ENCODE measurements at places on chromosomes 2 and 18.

- peak; percentile 5 for DNase-seq
These were observed 820.0 kb upstream of the NXPH2 start for GRCh38 chr2:139600166-139600565.

GRCh38 chr2:17899871-17900270, 21.4 kb downstream of the KCNS3 start:
- no peak for DNase-seq

GRCh38 chr2:166351319-166351718, 24.4 kb downstream of the SCN9A start:
- DNase-seq: no peak

DNA sequence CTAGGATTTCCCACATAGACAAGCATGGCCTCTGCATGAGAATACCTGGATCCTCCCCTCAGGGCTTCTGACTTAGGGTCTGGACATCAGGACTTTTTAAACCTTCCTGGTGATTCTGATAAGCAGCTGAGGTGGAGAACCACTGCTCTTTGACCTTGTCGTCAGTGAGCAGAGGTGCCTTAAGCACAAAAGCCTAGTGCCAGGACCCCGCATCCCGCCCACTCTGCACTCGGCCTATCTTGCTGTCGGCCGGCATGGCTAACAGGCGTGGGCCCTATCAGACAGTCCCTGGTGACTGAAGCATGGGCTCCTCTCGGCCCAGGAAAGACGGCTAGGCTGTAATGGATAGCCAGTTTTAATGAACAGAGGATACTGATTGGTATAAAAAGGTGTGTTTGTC, 6.2 kb downstream of the ANKRD23 start:
- no peak for DNase-seq

- DNase-seq: no peak
These were observed 37.1 kb downstream of the FBLN7 start for GRCh38 chr2:112175333-112175732.

- DNase-seq: no peak
These were observed 22.4 kb downstream of the TET3 start for GRCh38 chr2:74007121-74007520.

DNA sequence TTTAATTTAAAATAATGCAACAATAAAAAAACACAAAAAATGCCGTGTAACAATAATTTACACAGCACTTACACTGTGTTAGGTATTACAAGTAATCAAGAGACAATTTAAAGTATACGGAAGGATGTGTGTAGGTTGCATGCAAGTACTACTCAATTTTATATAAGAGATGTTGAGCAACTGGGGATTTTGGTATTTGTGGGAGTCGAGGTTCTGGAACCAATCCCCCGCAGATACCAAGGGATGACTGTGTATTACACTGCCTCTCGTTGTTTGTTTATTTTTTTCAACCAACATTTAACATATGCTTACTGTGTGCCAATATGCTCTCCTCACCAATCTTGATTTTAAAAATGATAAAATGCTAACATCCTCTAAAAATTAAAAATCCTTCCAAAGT, 24.8 kb downstream of the MAP3K2 start:
- DNase-seq: no peak

DNA sequence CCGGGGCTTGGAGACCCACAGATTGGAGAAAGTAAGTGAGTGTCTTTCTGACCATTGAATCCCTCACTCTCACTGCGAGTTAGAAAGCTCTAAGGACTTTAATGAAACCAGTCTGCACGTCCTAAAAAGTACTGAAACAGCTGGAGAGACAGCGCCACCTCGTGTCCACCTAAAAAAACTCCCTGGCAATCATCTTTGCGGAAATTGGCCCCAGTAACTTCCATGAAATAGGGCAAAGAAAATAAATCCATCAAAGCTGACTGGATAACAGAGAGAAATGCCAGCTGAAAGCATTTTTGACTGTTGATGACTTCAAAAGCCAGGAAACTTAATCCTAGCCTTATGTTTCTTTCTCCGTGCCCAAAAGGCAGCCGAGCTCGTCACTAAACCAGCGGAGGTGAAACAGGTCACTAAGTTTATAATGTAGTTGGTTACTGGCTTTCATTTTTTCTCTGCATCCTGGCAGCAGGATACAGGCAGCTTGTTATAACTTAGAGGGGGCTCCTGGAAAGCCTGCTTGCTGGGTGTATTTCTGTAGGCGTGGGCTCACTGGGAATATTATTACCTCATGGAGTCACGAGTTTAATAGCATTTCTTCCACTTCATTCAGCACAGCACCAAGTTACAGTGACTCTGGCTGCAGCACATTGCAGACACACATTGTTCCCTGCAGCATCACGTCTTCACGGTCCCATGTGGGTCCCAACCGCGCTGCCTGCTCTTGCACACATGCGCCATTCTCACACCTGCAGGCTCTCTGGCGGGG, 266.5 kb downstream of the HRH4 start:
- DNase-seq: peak; percentile 72

GRCh38 chr2:227707390-227707789, 10.4 kb downstream of the SLC19A3 start:
- DNase-seq: no peak

DNA sequence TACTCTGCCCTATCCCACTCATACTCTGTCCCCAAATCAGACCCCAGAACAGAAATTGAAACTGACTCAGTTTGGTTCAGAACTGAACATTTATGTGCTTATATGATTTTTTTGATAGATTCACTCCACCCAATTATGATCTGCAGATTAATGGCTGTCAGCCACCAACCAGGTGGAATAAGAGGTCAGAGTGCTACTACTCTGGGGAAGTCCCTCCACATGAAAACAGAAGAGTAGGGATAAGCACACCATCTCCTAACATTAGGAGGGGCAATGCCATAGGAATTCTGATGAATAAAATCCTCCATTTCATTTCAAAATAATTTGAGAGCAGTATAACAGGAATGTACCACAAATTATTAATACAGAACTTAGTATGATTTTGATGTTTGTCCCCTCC, 36.3 kb upstream of the UGP2 start:
- no peak for DNase-seq

GRCh38 chr18:28147674-28148171, 29.2 kb downstream of the CDH2 start:
- DNase-seq: no peak

- no peak for DNase-seq
These were observed 25.1 kb downstream of the MARCHF7 start for GRCh38 chr2:159737292-159737916.

DNA sequence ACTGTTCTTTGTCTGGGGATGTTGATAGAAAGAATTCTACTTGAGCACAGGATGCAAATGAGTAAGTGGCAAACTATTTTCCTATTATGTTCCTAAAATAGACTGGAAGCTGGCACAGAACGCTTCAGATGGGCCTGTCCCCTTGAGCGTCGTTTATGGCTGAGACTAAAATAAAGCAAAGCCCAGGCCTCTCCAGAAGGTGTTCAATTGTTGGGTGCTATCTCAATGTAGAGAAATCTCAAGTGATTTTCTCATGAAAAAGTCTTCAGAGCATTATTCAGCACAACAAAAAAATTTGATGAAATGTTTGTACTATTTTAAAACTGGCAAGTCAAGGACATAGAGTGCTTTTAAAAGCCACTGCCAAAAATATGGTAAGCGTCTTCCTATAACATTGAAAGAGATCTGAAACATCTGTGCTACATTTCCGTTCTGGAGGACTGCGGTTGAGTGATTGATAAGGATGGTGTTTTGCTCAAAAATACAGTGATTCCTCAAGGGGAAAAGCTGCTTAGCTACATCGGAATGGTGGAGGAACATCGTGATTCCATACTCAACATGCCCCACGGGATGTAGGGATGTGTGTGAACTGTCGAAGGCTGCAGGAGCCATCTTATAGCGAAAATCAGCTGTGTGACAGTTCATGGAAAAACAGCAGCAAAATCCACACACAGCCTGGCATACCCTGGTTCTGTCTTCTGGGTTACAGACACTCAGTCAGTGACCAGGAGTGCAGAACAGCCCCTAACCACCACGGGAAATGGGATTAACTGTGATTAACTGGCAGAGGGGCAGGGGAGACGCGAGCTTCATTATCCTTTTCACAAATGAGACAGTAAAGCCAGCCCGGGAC, 10.4 kb upstream of the LRRFIP1 start:
- no peak for DNase-seq

DNA sequence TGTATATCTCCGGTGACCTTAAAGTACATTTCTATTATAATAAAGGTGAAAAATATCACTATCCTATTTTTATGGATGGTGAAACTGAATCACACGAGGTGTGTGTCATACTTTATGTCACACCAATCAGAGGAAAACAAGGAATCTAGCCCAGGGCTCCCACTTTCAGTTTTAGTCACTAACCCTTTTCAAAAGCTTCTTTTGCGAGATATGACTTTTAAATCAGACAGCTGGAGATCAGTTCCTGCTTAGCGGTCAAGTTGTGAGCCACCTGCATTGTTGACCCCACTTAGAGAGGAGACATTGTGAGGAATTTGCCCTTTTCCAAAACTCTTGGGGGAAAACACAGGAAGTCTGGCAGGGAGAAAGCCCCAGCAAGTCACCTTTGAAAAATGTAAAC, 70.5 kb downstream of the CPS1 start:
- no peak for DNase-seq

- DNase-seq: no peak
These were observed 396.0 kb downstream of the ERBB4 start for GRCh38 chr2:212142631-212143030.

DNA sequence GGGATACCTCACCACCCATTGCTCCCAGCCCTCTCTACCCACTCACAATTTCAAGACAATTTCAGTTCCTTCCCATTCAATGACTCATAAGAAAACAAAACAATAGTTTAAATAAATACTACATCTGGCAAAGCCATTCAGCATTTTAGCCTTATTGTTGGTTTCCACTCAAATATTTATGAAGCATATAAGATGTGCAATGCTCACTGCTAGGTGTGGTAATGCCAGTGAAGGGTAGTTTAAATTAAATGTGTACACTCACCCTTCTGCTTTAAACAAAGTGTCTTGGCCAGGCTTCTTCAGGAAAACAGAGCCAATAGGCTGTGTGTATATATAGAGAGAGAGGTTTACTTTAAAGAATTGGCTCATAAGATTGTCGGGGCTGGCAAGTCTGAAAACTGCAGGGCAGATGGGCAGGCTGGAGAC, 37.0 kb downstream of the INO80C start:
- DNase-seq: no peak

- no peak for DNase-seq
These were observed 483.5 kb upstream of the SLC8A1 start for GRCh38 chr2:40935349-40935748.

GRCh38 chr2:36387258-36387916, 31.8 kb downstream of the CRIM1 start:
- no peak for DNase-seq

DNA sequence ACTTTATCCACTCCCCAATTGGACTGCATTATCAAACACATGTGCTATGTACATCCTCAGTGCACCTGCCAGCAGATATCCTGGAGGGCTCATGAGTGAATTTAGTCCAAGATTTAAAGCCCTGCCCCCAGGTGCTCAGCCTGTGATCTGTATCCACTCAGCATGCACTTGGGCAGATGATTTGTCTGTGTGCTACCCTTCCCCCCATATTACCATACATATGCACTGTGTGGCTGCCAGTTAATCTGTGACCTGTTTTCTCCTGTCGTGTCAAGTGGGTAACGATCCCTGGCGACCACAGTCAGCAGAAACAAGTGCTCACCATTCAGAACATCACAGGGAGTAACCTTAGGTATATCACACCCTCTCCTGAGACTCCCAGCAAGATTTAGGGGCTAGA, 10.2 kb downstream of the NAGK start:
- peak; percentile 4 for DNase-seq

GRCh38 chr2:102843764-102844443, 82.1 kb downstream of the TMEM182 start:
- DNase-seq: peak; percentile 62

GRCh38 chr2:152223977-152224376, 48.4 kb upstream of the STAM2 start:
- DNase-seq: no peak

DNA sequence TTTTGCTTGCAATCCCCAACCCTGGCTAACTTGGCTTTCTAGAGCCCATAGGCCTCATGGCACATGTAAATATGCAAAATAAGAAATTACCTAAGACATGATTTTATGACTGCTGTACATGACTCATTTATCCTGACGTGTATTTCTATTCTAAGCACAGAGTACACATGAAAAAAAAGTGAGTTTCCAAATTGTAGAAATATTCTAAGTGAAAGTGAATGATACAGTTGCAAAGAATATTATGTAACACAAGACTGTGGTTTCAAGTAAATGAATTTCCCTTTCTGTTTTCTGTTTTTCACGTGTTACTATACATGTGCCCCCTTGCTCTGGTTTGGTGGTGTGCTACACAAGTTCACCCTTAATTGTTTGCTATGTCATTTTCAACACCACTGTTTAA, 162.4 kb downstream of the LRP1B start:
- DNase-seq: no peak

DNA sequence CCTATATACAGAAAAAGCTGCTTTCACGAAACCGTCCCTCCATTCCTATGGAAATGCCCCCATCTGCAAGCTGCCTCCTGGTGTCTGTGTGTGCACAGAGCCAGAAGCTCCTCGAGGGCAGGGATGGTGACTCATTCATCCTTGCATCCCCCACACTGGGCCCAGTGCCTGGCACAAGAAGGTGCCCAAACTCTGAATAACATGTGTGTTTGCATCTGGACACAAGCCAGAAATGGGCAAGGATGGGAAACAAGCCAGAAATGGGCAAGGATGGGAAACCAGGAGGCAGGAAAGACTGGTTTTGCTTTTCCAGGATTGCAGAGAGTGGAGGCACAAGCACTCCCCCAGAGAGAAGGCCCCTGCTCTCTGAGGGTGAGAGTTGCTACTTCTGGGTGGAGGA, 313.9 kb downstream of the CELF4 start:
- no peak for DNase-seq

- DNase-seq: no peak
These were observed 57.4 kb downstream of the SP100 start for GRCh38 chr2:230473378-230473777.

Measured in NCI-H146 (cell line).